Dermis microvascular lymphatic vessel endothelial cell (primary cell): ENCODE measurements at places on chromosomes 1 and 21.

DNA sequence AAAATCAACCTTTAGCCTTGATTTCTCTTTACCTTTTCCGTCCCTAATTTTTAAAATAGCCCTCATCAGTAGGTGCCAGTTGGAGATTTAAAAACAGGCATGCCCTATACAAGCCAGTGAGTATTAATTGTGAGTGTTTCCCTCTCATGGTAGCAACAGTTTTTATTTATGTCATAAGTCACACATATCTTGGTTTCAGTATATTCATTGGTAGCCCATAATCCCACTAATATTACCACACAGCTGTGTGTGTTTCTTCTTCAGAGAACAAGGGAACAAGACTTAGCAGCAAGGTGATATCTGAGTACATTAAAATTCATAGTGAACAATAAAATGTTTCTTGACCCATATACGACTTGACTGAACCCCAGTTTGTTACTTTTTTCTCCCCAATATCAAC lies 68.6 kb upstream of the HSPA13 start:
- no peak for DNase-seq

- DNase-seq, result peak; percentile 17
Observed at GRCh38 chr1:100543640-100544039, 5.7 kb downstream of the GPR88 start.

DNA sequence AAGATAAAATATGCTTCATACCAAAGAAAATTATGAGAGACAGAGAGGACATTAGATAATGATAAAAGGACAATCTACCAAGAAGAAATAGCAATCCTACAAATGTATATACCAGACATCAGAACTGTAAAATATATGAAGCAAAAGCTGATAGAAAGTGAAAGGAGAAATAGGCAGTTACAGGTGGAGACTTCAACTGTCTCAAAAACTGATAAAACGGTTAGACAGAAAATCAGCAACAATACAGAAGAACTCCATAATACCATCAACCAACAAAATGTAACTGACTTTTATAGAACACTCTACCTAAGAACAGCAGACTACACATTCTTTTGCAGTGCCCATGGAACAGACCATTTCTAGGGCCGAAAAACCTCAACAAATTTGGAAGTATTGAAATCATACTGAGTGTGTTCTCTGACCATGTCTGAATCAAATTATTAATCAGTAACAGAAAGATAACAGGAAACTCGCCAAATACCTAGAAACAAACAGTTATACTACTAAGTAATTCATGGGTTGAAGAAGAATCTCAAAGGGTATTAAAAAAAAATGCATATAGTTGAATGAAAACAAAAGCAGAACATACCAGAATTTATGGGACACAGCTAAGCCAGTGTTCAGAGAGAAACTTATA lies 132.1 kb downstream of the RPS6KC1 start:
- DNase-seq, result no peak

- no peak for DNase-seq
Observed at GRCh38 chr21:31766899-31767298, 35.0 kb upstream of the SCAF4 start.

DNA sequence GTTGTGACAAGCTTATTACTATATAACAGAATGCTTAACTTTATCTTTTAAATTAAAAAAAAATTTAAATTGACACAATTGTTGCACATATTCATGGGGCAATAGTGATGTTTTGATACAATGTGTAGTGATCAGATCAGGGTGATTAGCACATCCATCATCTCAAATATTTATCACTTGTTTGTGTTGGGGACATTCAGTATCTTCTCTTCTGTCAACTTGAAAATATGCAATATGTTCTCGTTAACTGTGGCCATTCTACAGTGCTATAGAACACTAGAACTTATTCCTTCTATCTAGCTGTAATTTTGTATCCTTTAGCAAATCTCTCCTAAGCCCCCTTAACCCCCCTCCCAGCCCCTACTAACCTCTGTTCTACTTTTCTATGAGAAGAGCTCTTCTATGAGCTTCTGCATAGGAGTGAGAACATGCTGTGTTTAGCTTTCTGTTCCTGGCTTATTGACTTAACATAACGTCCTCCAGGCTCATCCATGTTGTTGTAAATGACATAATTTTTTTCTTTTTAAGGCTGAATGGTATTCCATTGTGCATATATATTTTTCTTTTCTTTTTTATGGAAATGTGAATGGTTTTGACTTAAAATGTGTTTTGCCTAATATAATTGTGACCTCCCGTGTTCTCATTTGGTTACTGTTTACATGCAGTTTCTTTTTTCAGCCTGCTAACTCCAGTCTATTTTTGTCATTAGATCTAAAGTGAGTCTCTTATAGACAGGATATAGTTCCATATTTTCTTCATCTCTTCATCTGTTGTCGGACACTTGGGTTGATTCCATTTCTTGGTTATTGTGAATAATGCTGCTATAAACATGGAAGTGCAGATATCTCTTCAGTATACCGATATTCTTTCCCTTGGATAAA lies 23.8 kb downstream of the CEP350 start:
- no peak for DNase-seq

- no peak for DNase-seq
Observed at GRCh38 chr1:18830596-18830995, 28.9 kb downstream of the TAS1R2 start.

GRCh38 chr1:66684353-66684752 lies 67.9 kb upstream of the DYNLT5 start:
- no peak for DNase-seq

DNA sequence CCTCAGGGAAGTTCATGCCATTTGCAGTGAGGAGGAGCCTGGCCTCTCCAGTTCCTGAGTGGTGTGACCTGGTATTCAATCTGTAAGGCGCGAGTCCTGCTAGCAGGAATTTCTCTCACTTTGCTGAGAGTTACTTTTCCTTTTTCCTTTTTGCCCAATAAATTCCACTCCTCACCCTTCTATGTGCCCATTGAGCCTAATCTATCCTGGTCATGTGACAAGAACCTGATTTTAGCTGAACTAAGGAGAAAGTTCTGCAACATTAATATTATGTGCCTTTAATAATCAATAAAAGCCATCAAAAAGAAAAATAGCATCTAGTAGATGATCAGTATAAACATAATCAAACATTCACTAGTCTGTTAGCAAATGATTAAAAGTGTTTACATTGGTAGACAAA lies 136.1 kb upstream of the POGK start:
- no peak for DNase-seq

- DNase-seq, result no peak
Observed at GRCh38 chr1:175155473-175155856, 37.1 kb downstream of the KIAA0040 start.

- DNase-seq, result no peak
Observed at GRCh38 chr1:115258302-115258866, 79.7 kb downstream of the NGF start.

- peak; percentile 89 for DNase-seq
Observed at GRCh38 chr1:151980287-151981177, 13.1 kb downstream of the S100A10 start.

GRCh38 chr1:25031601-25031965 lies 101.5 kb upstream of the RUNX3 start:
- DNase-seq, result no peak

GRCh38 chr1:27487966-27488884 lies 1.7 kb downstream of the WASF2 start:
- no peak for DNase-seq

DNA sequence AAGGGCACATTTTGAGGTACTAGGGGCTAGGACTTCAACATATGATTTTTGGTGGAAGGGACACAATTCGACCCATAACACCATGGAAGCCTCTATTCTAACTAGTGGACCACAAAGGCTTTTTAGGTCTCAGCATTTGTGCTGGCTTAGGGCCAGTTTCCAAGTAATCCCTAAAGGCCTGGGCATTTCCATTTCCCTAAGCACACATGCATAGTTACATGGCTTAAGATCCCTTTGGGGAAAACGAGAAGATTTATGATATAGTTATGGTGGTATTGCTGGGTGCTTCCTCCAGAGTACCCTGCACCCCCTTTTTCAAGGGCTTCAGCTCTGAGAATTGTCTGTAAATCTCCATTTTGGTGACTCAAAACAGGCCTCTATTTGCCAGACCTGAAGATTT lies 28.2 kb upstream of the TMEM54 start:
- no peak for DNase-seq

- DNase-seq, result no peak
Observed at GRCh38 chr1:38464071-38464661, 395.4 kb downstream of the RRAGC start.

GRCh38 chr1:208026880-208027438 lies 116.0 kb upstream of the CD34 start:
- no peak for DNase-seq

DNA sequence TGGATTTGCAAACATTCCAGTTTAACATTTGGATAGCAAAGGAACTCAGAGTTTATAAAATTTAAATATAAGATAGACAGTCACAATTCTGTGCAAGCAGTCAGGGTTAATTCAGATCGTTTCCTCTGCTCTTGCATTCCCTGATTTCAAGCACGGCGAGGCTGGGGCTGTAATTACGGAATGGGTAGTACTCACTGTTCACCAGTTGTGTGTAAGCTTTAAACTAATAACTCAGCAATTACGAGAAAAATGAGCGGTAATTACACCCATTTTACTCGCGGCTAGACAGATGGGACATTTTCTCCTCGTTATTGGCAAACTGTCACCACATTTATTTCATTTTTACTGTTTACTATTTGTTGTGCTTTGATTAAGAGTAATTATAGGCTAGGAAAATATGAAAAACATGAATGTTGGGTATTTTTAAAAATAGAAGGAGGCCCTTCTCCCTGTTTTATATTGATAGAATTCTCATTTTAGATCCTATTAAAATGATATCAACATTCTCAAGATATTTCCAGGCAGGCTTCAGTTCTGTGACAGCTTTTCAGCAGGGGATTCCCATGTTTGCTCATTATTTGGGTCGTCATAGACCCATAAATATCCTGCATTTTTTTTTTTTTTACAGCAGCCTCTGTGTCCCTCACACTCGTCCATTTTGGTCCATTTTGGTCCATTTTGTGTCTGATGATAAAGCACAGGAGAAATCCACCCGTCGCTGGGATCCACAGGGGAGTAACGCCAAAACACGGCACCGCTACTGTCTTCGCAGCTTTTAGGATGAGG lies 208.3 kb downstream of the DSCAM start:
- DNase-seq, result no peak

- no peak for DNase-seq
Observed at GRCh38 chr1:110144366-110144765, 5.9 kb upstream of the SLC6A17 start.

DNA sequence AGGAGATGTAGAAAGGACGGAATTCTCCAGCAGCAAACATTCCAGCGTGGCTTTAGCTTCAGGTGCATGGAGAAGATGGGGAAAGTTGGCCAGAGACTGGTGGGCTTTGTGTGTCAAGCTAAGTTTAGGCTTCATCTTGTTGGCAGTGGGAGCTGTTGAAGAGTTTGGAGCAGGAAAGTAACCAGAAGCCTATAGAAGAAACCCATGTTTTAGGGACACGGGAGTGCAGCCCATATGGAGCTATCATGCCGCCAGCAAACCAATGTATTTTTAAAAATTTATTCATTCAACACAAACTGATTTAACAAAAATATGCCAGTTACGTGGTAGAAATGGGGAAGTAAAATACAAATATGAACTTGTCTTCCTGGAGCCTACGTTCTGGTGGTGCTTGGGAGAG lies 53.7 kb downstream of the ACTL8 start:
- no peak for DNase-seq

DNA sequence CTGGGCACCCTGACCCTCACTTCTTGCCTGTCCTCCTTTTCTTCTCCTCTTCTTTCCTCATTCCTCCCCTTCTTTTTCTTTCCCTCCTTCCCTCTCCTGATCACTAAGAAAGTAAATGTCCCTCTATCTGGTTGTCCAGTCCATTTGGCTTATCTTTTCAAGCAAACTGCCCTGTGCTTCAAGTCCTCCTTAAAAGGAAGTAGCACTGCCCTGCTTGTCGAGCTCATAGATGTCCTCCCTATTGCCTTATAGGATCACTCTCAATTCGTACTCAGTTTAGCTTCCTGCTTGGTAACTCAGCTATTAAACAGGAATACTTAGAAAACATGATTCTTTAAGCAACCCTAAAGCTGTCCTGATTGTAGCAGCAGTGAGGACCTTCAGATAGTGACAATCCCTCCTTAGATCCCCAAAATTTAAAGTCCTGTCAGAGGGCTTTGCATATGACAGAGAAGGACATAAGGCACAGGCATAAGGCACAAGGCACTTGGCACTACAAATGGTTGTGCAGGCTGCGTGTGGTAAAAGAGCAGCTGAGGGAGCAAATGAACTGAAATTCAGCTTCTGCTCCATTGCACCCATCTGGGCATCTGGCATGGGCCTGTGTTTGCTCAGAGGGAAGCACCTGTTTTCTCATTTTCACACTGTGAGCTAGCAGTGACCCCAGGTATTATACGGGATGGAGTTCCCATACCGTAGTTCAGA lies 26.1 kb upstream of the SLAMF6 start:
- no peak for DNase-seq

GRCh38 chr1:64834734-64835133 lies 89.9 kb downstream of the RAVER2 start:
- DNase-seq, result no peak

DNA sequence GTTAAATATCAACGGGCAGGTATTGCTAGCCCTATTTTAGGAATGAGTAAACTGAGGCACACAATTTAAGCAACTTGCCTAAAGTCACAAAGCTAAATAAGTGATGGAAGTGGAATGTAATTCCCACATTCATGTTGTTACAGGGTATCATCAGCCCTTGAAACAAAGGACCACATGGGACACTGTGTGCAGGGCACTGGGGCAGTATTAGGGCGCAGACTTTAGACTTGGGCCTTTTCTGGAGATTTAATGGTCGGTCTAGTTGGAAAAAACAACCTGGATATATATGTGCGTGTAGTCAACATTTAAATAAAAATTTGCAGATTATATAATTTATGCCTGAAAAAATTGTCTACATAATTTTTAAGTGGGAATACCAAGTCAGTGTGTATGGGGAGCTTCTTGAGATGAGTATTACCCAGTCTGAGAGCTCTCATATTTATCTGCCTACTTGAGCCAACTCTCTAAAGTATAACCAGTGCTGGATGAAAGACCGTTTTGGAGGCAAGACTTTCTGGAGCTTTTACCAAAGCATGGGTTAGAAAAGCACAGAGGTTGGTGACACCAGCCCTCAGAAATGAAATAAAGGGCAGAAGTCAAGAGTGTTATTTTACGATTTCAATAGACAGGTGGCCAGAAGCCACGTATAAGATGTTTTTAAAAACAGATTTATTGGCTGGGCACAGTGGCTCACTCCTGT lies 1.6 kb downstream of the KDM1A start:
- DNase-seq, result no peak

DNA sequence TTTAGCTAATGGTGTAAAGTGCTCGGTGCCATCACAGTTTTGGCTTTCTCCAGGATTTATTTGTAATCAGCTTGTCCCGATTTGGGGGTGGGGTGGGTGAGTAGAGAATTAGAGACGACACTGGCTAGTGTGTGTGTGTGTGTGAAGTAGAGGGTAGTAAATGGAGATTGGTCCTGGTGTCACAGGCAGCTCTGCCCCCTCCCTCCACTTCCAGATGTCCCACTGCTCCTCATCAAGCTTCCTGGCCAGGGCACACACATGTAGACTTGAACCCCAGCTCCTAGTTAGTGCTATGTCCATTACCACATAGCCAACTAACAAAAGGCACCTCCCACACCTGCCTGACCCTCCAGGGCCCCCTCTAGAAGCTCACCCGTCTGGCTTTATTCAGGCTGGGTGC lies 3.2 kb downstream of the TRNP1 start:
- no peak for DNase-seq
